ENCODE measurements at places on chromosomes 2 and 18.

- DNase-seq, result no peak
Observed at GRCh38 chr2:211591426-211591825, 947.2 kb downstream of the ERBB4 start.

DNA sequence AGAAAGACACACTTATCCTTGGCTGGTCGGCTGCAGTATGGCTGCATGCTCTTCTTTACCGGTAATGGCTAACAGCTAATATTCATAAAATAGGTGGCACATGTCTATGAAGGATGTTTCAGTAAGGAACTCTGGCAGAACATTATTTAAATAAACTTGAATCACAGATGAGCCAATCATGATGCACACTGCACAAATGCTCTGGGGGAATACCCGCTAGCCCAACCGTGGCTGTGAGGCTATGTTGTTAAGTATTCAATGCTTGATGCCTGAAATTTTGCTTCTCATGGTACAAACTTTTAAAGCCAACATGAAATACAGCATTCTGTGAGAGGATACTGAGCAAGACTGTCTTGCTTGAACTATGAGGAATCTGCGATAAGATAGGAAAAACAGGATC, 505.8 kb downstream of the ZEB2 start:
- DNase-seq, result no peak

DNA sequence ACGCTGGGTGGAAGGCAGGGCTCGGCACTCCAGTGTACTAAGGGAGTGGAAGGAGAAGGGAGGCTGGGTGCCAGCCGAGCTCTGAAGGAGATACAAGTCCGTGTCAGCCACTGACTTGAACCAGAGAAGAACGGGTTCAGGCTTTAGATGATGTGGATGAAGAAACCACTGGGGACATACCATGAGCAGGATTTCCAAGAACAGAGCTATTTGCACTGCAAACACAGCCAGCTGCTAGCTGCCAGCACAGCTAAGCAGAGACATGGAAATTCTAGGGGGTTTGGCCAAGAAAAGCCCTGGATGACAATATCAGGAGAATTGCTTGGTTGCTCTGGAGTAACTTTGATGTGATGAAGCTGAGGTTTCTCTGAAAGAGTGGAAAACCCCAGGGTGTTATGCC, 5.2 kb downstream of the CD207 start:
- DNase-seq, result no peak

- no peak for DNase-seq
Observed at GRCh38 chr2:207511851-207512250, 17.9 kb upstream of the CREB1 start.

DNA sequence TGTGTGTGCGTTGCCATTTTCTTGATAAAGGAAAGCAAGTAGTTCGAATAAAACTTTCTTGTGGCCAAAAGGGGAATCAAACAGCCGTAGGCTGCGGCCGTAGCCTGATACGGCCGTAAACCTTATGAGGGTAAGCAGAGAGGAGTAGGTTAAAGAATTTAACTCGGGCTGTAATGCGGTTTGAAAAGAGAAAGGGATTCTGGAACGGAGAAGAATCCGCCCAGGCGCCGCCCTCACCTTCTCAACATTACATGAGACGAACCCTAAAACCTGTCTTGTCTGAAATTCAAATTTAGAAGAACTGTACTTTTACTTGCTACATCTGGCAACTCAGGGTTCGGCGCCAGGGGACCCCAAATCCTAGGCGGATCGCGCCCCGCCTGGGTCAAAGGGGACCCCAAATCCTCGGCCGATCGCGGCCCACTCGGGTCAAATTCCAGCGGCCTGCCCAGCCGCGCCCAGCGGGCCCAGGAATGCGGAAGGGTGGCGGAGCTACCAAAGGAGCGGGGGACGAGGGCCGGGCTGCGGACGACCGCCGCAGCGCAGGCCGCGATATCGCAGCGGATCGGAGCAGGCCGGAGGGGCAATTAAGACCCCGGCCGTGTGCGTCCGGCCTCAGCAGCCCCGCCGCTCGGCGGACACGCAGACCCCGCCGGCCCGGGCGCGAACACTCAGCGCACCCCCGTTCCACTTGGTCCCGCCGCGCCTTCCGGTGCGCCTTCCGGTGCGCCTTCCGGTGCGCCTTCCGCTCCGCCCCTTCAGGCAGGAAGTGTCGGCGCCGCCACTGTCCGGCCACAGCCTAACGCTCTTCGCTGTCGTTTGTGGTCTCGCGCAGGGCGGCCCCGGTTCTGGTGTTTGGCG, at the start of gene MYL12B:
Gene MYL12B, plus strand, starts transcription at position 761 of the 861 bp plus-strand sequence. CDS start 10,766 bp downstream, outside the sequence.
- peak; percentile 84 for DNase-seq

DNA sequence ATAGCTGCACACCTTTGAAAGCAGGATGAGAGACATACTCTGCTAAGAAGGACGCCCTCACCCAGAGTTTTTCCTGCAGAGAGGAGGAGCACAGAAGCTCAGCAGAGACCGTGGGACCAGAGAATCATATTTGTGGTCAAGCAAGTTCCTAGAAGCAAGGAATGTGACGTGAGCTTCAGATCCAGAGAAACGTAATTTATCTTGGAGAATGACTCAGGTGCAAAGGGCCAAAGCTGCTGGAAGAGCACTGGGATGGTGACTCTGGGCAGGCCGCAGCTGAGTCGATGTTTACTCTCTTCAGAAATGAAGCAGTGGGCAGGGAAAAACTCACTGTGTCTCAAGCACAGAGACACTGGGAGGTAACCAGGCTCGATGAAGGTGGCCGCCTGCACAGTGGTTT, 50.1 kb upstream of the IGFBP2 start:
- peak; percentile 93 for DNase-seq

GRCh38 chr2:163475815-163476214, 260.0 kb downstream of the FIGN start:
- no peak for DNase-seq

DNA sequence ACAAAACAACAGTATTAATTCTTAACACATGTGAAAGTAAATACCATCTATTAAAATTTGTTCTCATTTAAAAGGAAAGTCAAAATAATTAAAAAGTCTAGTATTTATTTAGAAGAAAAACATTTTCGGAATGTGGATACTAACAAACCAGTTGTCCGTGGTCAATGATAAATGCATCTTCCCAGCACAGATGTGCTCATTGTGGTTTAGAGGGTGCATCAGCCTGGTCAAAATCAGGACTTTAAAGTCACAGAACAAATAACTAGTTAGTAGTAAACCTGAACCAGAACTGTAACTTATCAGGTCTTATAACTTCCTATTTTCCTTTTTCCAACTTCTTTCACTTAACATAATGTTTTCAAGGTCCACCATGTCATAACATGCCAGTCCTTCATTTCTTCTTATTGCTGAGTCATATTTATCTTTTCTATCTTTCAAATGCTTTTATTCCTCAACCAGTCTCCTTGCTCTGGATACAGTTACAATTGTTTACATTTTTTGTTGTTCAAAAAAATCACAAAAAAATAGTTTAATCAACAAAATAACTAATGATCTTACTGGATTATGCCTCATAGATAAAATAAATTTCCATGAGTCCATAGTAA, 55.8 kb downstream of the ID2 start:
- DNase-seq, result no peak

DNA sequence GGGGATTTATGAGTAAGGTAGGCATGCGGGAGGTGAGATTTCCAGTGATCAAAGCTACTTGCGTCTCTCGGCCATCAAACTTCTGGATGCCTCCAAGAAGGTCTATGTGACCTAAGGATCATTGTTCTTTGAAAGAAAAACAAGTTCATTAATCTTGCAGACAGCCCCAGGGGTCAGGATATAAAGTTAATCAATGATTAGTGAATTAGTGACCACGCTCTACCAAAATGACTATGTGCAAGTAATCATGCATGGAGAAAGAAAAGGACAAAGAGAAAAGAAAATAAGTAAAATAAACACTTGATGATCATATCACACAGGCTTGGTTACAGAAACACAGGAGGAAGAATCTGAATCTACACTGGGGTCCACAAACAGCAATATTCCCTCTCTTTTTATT, 42.5 kb upstream of the BCL11A start:
- no peak for DNase-seq

DNA sequence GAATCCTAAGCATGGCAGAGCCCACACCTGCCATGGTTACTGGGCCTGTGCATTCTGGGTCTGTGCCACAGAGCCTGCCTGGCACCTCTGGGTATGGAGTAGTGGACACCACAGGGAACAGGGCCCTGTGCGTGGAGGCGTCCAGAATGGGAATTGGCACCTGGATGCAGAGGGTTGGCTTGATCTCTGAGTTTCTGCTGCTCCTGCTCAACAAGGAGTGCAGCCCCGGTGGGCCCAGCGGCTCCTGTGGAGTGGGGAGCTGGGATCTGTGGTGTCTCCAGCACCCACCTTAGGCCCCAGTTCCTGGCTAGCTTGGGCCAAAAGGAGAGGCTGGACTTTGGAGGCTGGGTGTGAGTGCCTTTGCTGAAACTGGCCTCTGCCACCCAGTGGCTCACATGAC, 7.9 kb upstream of the ANKRD62 start:
- no peak for DNase-seq

- DNase-seq, result peak; percentile 8
Observed at GRCh38 chr2:205511221-205511620, 171.1 kb upstream of the NRP2 start.

DNA sequence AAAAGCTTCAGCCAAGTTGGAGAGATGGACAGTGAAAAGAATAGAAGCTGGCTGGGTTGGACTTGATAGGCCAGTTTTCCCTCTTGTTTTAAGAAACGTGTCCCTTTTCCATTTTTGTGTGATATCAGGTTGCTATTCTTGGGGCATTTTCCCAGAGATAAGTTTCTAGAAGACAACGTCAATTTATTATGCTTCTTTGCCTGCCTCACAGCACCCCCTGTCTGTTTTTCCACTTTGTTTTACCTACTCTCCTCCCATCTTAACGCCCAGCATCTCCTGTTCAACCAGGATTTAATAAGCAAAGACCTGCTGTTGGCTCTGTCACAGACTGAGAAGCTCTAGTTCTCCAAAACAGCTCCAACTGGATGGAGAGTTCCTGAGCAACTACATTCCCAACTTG, 317.8 kb upstream of the ZNF521 start:
- DNase-seq, result peak; percentile 35

- peak; percentile 98 for DNase-seq
Observed at GRCh38 chr2:231161877-231162329, 36.5 kb upstream of the ARMC9 start.

GRCh38 chr2:24176326-24176725, 1.5 kb downstream of the FAM228A start:
- DNase-seq, result no peak

DNA sequence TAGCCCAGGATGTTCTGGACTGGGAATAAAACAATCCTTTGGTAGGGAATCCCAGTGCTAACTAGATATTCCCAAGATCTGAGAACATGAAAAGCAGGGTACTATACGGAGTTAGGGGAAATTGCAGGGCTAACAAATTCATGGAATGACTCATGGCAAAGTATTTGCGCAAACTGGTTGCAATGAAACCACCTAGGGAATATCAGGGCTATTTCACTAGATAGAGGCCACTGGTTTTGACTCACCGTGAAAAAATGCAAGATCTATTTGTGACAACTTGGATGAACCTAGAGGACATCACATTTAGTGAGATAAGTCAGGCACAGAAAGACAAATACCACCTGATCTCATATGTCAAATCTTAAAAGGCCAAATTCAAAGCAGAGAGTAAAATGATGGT, 233.3 kb downstream of the MBD2 start:
- DNase-seq, result peak; percentile 97

- DNase-seq, result peak; percentile 35
Observed at GRCh38 chr2:206031162-206031784, 54.7 kb downstream of the INO80D start.

DNA sequence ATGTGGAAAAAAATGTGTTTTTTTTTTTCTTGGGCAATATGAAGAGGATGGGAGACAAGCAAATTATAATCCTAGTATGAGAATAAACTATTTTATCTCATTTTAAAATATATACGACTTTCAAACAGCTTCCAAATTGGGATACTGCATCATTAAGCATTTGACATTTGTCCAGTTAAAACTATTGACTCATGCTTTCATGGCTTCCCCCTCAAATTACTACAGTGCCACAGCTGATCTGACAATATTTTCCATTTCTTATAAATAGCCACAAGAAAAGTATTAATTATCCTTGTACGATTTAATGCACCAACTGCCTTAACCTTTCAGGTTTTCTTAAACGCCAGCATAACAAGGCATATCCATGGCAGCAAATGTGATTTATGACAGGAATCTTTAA, 1134.8 kb upstream of the ZEB2 start:
- peak; percentile 10 for DNase-seq

Measured in M059J (cell line).